ENCODE measurements at places on chromosomes 4 and X.

- no peak for DNase-seq
Observed at GRCh38 chr4:84967243-84967690, 777 bp upstream of the WDFY3 start.

DNA sequence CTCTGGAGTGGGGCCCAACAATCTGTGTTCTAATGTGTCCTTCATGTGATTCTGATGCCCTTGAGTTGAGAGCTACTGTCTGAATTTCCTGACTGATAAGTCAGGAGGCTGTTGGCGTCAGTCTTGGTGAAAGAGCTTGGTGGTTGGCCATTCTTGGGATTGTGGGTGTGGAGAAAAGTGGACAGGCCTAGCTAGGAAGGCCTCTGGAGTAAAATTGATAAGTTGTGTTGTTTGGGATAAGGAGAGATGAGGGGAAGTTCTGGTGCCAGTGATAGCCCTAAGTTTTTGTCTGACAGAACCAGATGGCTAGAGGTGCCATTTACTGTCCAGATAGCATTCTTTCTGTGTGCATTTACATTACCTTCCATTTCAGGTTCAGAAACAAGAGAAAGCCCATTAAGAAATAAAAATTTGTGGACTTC, 11.7 kb downstream of the NSD2 start:
- DNase-seq: no peak

- DNase-seq: no peak
Observed at GRCh38 chrX:44568196-44568595, 25.5 kb upstream of the FUNDC1 start.

- DNase-seq: no peak
Observed at GRCh38 chr4:2962614-2963174, 512 bp downstream of the NOP14 start.

- DNase-seq: no peak
Observed at GRCh38 chr4:87985097-87985886, 9.8 kb downstream of the SPP1 start.

DNA sequence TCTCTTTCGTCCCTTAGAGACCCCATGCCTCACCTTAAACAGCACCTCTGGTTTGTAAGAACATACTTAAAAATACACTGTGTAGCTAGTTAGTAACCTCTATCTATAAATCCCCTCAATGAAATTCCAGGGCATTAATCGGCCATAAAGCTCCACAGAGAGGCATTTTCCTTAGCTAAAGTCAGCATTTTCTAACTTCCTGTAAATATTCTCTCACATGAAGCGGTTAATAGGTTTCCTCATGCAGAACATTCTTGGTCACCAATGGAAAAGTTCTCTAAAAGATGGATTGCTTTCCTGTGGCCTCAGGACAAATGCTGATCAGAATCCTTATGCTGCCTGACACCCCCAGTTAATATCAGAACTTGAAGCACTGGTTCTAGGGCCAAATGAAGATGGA, 248.6 kb upstream of the BOD1L1 start:
- DNase-seq: no peak

GRCh38 chr4:87853108-87853507, 20.3 kb downstream of the MEPE start:
- no peak for DNase-seq

GRCh38 chr4:145613566-145614232, 5.5 kb upstream of the MMAA start:
- no peak for DNase-seq

- DNase-seq: no peak
Observed at GRCh38 chr4:169567916-169568315, 44.5 kb downstream of the NEK1 start.

- no peak for DNase-seq
Observed at GRCh38 chrX:35499071-35499862, 298.9 kb upstream of the MAGEB16 start.
